ENCODE measurements at places on chromosomes 6 and 20.

GRCh38 chr6:88538130-88538706, 372.1 kb upstream of the CNR1 start:
- DNase-seq = no peak

- no peak for DNase-seq
Measured at GRCh38 chr6:118719351-118720124, 68.1 kb upstream of the CEP85L start.

DNA sequence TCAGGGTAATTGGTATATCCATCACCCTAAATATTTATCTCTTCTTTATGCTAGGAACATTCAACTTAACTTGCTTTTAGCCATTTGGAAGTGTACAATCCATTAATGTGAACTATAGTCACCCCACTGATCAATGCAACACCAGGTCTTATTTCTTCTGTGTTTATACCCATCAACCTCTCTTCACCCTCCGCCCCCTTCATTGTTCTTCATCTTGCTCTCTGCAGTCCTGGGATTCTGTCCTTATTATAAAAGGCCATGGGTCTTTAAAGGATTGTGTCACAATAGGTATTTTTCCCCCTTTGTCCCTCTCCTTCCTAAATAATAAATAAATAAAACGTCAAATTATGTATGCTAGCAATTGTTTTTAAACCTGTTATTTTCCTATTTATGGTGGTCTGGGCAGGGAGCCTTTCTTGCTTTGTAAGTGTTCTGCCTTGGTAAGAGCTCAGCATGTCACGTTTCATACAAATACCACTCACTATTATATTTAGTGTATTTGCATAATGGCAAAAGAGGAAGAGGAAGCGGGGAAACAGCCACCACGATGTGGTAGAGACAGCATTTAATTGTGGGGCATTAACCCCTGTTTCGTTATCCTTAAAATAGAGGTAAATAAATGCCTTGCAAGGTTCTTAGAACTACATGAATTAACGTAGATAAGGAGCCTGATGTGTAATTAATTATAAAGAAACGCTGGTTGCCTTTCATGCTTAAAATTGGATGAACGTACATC, 1.9 kb downstream of the ABRACL start:
- no peak for DNase-seq

GRCh38 chr20:62133051-62133845, 9.9 kb downstream of the PSMA7 start:
- DNase-seq = no peak

DNA sequence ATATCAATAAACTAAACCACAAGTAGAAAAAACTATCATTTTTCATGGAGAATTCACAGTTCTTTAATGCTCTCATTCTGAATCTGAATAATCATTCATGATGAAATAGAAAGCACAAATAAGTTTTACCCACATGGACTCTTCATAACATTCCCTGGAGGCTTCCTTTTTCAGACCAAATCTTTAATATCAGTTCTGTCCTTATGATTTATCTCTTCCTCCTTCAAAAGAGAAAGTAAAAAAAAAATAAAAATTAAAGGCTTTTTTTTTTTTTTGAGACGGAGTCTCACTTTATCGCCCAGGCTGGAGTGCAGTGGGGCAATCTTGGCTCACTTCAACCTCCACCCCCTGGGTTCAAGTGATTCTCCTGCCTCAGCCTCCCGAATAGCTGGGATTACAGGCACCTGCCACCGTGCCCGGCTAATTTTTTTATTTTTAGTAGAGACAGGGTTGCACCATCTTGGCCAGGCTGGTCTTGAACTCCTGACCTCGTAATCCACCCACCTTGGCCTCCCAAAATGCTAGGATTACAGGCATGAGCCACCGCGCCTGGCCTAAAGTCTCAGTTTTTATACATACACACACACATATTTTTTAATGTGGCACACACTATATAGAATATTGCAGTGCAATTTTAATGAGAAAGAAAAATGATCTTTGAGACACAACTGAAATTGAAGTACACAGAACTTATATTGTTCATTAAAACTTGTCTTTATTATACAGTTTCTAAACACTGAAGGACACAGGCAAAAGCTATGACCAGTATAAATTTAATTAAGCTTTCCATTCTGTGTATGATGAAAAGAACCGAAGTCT, 31.9 kb upstream of the ZNF217 start:
- no peak for DNase-seq

All from activated T-cell treated with anti-CD3 and anti-CD28 coated beads for 24 hours (primary cell).